ENCODE measurements at places on chromosomes 3 and 15.

GRCh38 chr3:112982710-112983109 is 7.8 kb upstream of the CD200R1 start:
- no peaks in the 10 kb centered on the region for H3K36me3 ChIP-seq
- H3K4me3 ChIP-seq = no peak overlapping the region
- no peak overlapping the region for H3K27ac ChIP-seq
- H3K27me3 ChIP-seq = peaks cover 10% of the 10 kb centered on the region
- H3K4me1 ChIP-seq = no peaks in the 10 kb centered on the region

- no peak for DNase-seq
- no peaks in the 10 kb centered on the region for H3K4me1 ChIP-seq
- no peak overlapping the region for H3K27ac ChIP-seq
Observed at GRCh38 chr3:119140466-119140865, 5.5 kb upstream of the TEX55 start.

DNA sequence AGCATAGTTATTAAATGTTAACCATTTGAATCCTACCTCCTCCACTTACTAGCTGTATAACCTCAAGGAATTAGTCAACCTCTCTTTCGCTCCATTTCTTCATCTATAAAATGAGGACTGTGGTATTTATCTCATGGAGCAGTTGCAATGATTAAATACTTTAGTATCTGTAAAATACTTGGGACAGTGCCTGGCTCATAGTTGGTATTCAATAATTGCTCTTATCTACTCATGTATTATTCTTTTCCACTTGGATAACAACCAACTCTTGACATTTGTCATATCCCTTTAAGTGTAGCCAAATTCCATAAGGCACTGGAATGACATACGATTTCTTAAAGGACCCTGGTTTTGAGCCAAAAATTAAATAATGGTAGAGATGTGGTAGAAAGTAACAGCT is 72.0 kb downstream of the FSIP1 start:
- H3K27ac ChIP-seq = no peak overlapping the region
- no peak overlapping the region for H3K4me3 ChIP-seq
- no peaks in the 10 kb centered on the region for H3K4me1 ChIP-seq
- no peaks in the 10 kb centered on the region for H3K36me3 ChIP-seq

GRCh38 chr15:47398132-47398531 is 319.2 kb upstream of the SEMA6D start:
- DNase-seq = no peak
- H3K36me3 ChIP-seq = no peaks in the 10 kb centered on the region
- peaks cover 13% of the 10 kb centered on the region for H3K4me1 ChIP-seq
- H3K4me3 ChIP-seq = no peak overlapping the region
- H3K27me3 ChIP-seq = no peaks in the 10 kb centered on the region

Measured in endothelial cell of umbilical vein (primary cell).